ENCODE measurements at places on chromosomes 6 and 20.

- DNase-seq, result no peak
Measured at GRCh38 chr20:31837896-31838397, 7.5 kb downstream of the FOXS1 start.

DNA sequence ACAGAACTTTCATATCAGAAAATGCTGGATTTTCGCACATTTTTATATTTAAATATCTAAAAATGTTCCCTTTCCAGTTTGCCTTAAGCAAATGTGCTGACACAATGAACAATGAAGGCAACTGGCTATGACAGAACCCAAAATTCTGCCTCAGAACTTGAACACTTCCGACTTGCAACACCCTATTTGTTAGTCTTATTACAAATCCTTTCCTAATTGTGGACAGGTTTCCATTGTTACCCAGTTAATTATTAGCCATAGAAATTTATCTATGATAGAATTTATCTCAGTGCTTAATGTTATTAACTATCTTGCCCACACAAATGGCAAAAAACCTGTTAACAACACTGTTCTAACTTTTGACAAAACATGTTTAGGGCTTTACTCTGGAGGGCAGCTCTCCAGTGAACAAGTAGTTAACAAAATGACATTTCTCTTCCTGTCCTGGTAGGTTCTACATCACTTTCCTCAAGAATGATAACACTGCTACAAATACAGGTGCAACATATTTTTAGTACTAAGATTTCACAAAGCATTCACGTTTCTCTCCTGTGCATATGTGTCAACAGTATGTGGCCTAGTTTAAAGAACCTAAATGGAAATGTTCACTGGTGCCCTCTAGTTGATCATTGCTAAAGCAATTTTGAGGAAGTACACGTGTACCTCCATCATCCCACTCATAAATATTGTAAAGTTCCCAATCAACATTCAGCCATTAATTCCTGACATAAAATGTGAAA, 58.4 kb downstream of the HIVEP2 start:
- no peak for DNase-seq

DNA sequence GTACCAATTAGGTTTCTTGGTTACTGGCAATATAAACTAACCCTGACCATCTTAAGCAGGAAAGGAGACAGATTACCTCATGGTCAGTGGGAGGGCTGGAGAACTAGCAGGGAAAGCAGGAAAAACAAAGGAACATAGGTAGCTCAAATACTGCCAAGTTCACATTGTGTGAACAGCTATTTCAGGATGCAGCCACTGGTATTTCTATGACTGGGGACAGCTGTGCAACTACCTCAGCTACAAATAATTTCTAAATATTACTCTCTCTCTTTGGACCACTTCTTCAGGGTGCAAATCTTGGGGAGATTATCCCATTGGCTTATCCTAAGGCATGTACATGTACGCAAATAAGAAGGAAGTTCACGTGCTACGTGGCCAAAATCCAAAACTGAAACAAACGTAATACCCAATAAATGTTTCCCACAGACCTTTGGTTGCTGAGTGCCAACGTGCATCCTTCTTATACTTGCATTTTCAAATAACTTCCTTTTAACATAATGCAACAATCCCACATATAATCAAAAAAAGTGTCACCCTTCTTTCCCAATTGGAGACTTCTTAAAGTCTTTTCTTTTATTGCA, 180.9 kb downstream of the PHF3 start:
- DNase-seq, result no peak

GRCh38 chr6:2623295-2623694, 127.4 kb downstream of the MYLK4 start:
- DNase-seq, result no peak

GRCh38 chr6:140101367-140101766, 726.9 kb upstream of the CITED2 start:
- no peak for DNase-seq

DNA sequence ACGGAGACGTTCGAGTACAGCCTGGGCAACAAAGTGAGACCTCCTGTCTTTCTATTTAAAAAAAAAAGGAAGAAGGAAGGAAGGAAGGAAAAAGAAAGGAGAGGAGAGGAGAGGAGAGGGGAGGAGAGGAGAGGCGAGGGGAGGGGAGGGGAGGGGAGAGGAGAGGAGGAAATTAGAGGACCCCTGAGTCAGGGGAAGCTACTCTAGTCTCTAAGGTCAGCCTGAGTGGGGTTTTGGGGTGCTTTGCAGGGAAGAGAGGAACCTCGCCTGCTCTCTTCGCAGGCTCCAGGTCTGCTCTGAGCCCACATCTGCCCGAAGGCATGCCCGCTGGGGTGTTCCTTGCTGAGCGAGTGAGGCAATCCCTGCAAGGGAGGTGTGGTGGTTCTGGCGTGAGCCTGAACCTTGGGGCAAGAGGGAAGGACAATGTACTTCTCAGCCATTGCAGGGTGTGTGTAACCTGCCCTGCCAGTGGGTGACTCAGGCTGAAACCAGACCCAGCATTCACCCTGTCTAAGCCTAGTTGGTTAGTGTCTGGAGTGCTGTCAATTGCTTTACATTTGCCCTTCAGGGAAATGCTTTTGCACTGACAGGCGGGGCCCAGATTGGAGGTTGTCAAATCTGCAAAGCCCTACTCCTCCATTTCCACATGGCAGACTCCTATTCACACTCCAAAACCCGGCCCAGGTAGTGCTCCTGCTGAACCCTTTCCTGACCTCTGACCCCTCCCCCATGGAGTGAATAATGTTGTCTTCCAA, 15.3 kb upstream of the MMP9 start:
- DNase-seq, result no peak
